ENCODE measurements at places on chromosomes 3 and 15.

DNA sequence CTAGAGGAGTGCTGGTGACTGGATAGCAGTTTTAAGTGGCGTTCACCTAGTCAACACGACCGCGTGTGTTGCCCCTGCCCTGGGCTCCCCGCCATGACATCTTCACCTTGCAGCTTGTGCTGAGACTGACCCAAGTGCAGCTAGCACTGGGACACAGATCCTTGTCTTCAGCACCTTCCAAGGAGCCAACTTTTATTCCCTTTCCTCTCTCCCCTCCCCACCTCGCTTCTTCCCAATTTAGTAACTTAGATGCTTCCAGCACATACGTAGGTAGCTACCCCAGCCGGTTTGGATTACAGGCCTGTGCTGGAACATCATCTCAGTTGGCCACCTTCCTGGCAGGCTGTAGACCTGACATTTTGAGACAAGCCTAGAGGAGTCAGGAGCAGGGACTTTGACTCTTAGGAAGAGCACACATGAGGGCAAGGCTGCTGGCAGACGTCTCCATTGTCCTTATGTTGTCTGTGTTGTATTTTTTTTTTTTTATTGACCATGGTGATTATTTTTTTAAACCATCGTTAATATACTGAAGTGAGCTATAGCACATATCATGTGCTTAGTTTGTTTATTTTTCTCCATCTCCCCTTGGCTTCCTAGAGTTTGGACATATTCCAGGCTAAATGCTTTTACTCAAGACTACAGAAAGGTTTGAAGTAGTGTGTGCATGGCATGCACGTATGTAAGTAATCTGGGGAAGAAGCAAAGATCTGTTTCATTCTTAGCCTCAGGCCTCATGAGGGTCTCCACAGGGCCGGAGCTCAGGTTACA is 61.1 kb downstream of the AAGAB start:
- no peak for DNase-seq

GRCh38 chr15:41968701-41969100 is 3.7 kb downstream of the EHD4 start:
- DNase-seq = no peak

GRCh38 chr3:128232376-128233178 is 79.3 kb downstream of the EEFSEC start:
- no peak for DNase-seq

DNA sequence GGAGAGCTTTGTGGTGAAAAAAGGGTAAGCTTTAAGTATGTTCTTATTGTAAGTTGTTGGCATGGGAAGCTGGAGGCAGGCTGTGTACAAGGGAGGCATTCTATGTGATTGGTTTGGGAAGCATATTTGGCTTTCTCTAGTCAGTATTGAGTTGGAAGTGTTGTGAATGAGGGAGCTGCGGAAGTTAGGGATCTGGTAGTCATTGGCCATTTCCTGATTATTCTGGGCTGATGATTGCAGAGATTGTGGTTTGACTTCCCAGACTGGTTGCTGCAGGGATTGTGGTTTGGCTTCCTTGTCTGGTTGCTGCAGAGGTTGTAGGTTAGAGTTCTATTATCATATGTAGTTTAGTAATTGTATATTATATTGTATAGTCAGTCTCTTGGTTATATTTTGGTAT is 21.0 kb downstream of the STXBP5L start:
- DNase-seq = no peak

- DNase-seq = no peak
These were observed 993 bp upstream of the GRAMD2A start for GRCh38 chr15:72198356-72199204.
